ENCODE measurements at places on chromosomes 5 and 9.
A peak's percentile ranks its signal among the peaks of the same experiment; 100 is the strongest.

DNA sequence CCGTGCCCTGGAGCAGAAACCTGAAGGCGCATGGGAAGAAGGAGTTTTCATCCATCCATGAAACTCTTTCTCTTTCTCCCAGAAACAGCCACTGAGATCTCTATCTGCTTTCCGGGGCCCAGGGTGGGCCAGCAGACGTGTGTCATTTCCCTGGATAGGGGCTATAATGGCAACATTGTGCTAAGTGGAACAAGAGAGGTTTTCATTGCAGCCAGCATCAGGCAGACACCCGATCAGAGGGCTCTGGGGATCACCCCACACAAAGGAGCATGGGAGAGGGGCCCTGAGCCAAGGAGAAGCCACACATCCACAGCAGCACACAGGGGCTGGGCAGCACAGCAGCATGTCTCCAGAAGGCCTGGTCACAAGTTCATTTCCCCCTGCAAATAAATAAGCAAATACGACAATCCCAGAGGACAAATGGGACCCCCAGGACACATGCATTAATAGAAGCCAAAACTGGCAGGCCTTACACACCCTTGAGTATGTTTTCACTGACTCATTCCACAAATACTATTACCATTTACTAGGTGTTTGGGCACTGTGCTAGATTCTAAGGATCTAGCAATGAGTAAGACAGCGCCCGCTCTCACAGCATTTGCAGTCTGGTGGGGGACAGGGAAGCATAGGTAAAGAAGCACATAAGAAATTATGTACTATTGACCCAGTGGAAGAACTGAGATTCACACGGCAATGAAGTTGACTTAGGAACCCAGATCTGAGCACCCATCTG lies 4.3 kb upstream of the AFAP1L1 start:
- DNase-seq = no peak

DNA sequence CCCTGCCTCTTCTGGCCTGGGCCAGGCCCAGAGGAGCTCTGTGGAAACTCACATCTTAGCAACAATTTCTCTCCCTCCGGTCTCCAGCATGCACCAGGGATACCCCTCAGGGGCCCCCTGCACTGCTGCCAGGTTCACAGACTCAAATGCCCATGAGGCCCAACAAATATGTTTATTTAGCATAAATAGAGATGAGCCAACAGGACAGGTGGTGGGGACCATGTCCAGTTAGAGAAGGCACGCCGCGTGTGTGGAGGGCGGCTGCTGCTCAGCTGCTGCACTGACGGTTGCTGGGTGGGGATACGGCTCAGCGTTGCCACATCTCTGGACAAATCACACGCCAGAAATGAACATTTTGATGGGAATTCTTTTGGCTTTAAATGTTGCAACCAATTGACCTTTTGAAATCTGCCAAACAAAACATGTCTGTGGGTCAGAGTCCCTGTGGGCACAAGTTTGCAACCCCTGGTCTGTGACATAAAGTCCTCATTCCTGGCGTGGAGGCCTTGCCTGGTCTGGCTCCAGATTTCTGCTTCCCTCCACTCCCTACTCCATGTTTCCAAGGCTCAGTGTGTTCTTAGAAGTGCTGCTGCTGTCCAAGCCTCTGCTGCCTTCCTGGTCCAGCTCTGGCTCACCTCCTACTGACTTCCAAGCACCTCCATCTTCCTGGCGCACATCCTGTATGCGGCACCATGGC lies 88.9 kb downstream of the AMBP start:
- no peak for DNase-seq

DNA sequence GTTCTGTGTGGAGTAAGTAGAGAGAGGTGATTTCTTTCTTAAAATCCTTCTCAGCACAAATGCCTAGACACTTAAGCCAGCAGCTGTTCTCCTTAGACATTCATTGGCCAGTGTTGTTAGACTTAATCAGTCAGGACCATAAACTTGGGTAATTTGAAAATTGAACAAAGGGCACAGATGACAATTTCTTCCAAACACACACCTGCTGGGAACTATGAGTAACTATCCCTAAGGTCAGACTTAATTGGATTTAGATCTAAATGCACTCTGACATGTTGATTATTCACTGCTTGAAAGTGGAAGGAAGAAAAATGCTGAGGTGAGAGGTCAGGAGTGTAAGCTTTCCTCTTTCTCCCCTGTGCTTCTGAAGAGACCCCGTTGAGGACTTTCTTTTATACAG lies 1083.7 kb upstream of the DMAC1 start:
- no peak for DNase-seq

DNA sequence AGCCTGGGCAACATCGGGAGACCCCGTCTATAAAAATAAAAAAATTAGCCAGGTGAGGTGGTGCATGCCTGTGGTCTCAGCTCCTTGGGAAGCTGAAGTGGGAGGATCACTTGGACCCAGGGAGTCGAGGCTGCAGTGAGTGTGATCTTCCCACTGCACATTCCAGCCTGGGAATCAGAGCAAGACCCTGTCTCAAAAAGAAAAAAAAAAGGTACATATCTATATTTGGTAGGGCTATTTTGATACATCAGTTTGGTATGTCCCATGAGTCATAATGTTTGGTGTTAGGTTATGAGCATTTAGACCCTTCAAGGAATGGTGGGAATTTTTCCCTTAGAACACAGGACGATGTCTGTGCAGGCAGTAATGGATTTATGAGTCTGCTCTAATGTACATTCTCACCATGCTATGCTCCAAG lies 55.3 kb upstream of the POU4F3 start:
- DNase-seq = no peak

- peak; percentile 23 for DNase-seq
Observed at GRCh38 chr5:79464695-79465332, 49.1 kb downstream of the HOMER1 start.

DNA sequence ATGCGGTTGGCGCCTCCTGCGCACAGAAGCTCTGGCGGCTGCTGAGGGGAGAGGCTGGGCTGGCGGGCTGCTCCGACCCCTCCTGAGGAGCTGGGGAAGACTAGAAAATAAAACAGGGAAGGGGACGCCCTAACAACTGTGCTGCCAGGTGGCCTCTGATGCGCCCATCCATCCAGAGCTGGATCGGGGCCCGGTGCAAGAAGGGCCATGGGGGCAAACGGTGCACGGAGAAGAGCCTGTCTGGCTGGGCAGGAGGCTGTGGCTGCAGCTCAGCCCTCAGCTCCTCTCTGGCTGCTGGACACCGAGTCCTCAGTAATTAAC lies 21.0 kb upstream of the MRNIP start:
- DNase-seq = no peak

GRCh38 chr5:76074487-76075065 lies 8.6 kb upstream of the SV2C start:
- DNase-seq = peak; percentile 28
